Activated CD4-positive, alpha-beta T cell treated with anti-CD3 and anti-CD28 coated beads, Interleukin-2, amount 50 U/mL, for 4 hours (primary cell): ENCODE measurements at places on chromosomes 6 and 20.

DNA sequence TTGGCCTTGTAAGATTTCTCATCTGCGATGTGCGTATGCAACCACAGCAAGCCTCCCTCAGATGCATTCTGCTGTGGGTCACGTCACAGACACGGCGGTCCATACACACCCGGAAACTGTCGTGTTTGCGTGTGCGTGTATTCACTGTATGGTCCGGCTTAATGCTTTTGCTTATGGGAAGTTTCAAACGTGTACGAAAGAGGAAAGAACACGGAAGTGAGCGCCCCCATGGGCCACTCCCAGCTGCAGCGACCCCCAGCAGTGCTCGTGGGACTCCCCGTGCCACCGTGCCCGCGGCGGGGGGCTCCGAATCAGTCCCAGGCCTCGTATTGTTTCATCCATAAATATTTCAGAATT is 10.2 kb downstream of the DLL1 start:
- DNase-seq, result no peak

DNA sequence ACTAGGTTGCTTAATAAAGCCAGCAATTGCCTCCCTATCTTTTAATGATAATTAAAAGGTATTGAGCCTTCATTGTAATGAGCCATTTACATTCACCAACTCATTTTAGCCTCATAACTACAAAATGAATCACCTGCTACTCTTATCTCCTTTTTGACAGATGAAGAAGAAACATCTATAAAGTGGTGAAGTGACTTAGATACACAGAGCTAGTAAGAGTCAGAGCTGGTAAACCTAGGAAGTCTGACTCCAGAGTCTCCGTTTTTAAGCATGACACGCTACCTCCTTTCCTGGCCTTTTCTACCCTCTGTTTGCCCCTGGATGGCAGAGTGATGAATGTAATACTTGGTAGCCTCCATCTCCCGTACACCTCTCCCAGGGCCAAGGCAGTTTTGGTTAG is 93.5 kb downstream of the SPTLC3 start:
- no peak for DNase-seq

- no peak for DNase-seq
Observed at GRCh38 chr6:7992002-7992815, 72.0 kb downstream of the BLOC1S5 start.

- DNase-seq, result no peak
Observed at GRCh38 chr6:161035182-161035980, 43.8 kb downstream of the MAP3K4 start.

- no peak for DNase-seq
Observed at GRCh38 chr20:36098364-36098763, 56.2 kb upstream of the EPB41L1 start.

GRCh38 chr6:11785415-11785773 is 6.8 kb upstream of the ADTRP start:
- peak; percentile 11 for DNase-seq

DNA sequence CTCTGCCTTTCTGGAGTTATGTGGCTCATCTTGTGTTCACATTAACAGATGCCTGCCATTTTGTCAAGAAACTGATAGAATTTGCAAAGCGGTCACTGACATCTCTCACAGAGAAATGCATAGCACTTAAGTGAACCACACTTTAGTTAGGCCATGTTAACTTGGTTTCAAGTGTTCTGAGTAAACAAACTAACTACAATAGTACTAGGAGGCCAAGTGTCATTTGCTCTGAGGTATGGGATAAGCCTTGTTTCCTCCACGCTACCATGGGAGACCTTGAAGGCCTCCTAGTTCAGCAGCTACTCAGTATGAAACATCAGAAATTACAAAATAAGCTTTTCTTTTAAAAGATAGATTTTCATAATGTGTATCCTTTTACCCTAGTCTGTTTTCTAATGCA is 143.5 kb upstream of the MARCKS start:
- DNase-seq, result no peak

DNA sequence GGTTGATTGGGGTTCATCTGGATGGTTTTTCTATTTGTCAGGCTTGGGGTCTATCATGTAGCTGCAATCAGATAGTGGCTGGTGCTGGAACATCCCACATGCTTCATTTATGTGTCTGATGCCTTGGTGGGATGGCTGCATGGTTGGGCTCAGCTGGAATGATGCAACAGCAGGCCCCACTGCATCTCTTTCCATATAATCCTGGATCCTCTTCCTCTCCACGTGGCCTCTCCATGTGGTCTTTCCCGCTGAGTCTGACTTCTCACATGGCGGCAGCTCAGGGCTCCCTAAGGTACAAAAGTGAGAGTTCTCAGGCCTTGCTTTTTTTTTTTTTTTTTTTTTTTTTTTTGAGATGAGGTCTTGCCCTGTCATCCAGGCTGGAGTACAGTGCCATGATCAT is 65.0 kb upstream of the SUPT3H start:
- no peak for DNase-seq

GRCh38 chr6:41470029-41470330 is 76.2 kb upstream of the FOXP4 start:
- no peak for DNase-seq

- no peak for DNase-seq
Observed at GRCh38 chr20:10745790-10746189, 72.0 kb upstream of the JAG1 start.

DNA sequence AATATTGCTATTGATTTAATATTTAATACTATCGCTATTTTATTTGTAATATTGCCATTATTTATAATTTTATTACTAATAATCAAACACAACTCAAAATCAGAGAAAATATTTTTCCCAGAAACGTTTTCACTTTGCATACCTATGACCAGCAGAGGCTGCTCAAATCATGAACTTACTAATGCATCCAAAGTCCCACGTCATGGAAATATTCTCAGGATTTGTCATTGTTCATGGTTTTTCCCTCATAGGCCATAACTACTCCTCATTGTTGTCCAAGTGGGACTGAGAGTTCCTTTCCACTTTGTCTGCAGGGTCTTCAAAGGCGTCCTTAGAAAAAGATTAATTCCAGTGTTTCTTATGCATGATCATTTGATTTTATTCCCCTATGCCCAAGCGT is 344.8 kb downstream of the THBS2 start:
- no peak for DNase-seq

- DNase-seq, result no peak
Observed at GRCh38 chr20:44203161-44203560, 7.4 kb downstream of the OSER1 start.
